ENCODE measurements at places on chromosomes 6 and 20.

DNA sequence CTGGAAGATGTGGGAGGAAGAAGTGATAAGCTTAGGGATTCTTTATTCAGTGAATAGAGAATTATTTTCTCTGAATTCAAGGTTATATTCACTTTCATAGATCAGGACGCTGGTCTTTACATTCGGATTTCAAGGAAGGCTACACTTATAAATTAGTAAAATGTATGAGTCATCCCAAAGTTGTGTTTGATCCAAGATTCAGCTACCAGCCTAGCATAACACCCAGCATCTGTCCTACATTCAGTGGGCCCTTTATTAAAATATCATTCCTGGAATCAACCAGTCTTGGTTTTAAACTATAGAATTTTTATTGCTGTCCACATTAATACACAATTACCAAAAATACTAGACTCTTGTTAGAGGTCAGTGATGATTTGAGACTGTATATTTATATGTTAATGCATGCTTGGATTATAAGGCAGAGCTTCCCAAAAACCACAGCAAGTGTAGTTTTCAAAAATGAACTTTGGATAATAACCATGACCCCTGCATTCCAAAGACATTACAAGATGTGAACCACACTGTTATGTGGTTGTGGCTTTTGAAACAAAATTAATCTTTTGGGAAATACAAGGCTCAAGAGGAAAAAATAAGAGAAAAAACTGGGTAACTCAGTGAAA lies 210.7 kb upstream of the CNR1 start:
- no peak overlapping the region for H3K4me3 ChIP-seq
- H3K36me3 ChIP-seq = no peaks in the 10 kb centered on the region
- H3K27me3 ChIP-seq = no peaks in the 10 kb centered on the region
- peaks cover 7% of the 10 kb centered on the region for H3K4me1 ChIP-seq
- no peak for DNase-seq

DNA sequence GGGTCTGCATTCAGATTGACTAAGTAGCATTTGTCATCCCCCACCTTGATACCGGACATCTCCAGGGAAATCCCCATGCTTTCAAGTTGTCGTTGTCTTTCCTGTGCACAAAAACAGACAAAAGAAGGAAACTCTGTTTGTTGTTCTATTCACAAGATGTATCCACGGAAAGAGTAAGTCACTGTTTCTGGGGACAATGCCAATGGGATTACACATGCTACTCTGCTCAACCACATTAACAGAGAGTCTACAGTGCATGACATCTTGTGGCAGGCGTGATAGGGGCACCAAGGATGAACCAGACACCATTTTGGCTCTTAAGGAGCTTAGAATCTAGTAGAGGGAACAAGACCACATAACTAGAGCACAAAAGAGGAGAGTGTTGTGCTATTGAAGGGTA lies 124.4 kb upstream of the NUP153 start:
- H3K4me3 ChIP-seq = no peak overlapping the region
- no peaks in the 10 kb centered on the region for H3K4me1 ChIP-seq
- H3K27ac ChIP-seq = no peak overlapping the region
- H3K27me3 ChIP-seq = no peaks in the 10 kb centered on the region
- peaks cover 6% of the 10 kb centered on the region for H3K36me3 ChIP-seq

- H3K4me3 ChIP-seq = no peak overlapping the region
- no peaks in the 10 kb centered on the region for H3K27me3 ChIP-seq
- H3K36me3 ChIP-seq = no peaks in the 10 kb centered on the region
- no peak overlapping the region for H3K27ac ChIP-seq
Measured at GRCh38 chr6:138004430-138005287, 102.6 kb downstream of the PERP start.

DNA sequence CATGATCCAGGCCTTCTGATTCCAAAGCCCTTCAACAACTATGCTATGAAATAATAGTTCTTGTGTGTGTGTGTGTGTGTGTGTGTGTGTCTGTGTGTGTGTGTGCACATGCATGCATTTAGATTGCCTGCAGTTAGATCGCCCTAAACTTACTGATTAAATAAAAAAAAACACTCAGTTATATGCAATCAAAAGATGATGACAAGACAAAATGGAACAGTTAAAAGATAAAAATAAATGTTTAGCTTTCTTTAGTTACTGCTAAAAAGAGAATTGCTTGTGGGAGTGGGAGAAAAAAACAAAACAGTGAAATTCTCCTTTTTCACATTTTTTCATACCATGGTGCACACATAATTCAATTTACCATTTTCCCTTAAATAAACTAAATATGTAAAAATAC lies 29.4 kb downstream of the MARCKS start:
- no peaks in the 10 kb centered on the region for H3K4me1 ChIP-seq
- no peaks in the 10 kb centered on the region for H3K27me3 ChIP-seq
- H3K27ac ChIP-seq = no peak overlapping the region
- no peak overlapping the region for H3K4me3 ChIP-seq
- no peak for DNase-seq

GRCh38 chr6:15957655-15958169 lies 171.2 kb upstream of the MYLIP start:
- no peaks in the 10 kb centered on the region for H3K4me1 ChIP-seq
- no peak for DNase-seq
- no peaks in the 10 kb centered on the region for H3K36me3 ChIP-seq
- H3K27me3 ChIP-seq = no peaks in the 10 kb centered on the region
- H3K27ac ChIP-seq = no peak overlapping the region

DNA sequence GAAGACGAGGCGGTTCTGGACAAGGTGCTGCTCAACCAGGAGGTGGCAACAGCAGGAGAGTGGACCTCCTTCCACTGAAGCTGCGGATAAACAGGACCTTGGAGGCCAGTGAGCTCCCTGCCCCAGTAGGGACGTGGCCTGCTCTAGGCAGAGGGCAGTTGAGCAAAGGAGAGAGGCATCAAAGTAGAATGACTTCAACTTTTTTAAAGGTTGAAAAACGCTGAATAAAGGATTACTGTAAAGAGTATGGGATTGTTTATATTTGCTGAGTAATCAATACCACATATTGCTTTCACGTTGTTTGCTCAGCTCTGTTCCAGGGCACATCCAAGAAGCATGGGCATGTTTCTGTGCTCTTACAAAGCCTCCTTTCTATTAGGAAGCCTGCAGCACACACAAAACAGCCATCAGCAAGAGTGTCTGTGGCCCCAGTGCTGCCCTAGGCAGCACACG lies 48.1 kb downstream of the ERMARD start:
- H3K4me3 ChIP-seq = no peak overlapping the region
- no peaks in the 10 kb centered on the region for H3K36me3 ChIP-seq
- H3K27me3 ChIP-seq = no peaks in the 10 kb centered on the region
- DNase-seq = no peak
- no peak overlapping the region for H3K27ac ChIP-seq

- no peaks in the 10 kb centered on the region for H3K4me1 ChIP-seq
- no peak for DNase-seq
- no peak overlapping the region for H3K27ac ChIP-seq
- no peak overlapping the region for H3K4me3 ChIP-seq
- no peaks in the 10 kb centered on the region for H3K27me3 ChIP-seq
Measured at GRCh38 chr20:33277471-33278441, 5.3 kb upstream of the BPIFB1 start.

DNA sequence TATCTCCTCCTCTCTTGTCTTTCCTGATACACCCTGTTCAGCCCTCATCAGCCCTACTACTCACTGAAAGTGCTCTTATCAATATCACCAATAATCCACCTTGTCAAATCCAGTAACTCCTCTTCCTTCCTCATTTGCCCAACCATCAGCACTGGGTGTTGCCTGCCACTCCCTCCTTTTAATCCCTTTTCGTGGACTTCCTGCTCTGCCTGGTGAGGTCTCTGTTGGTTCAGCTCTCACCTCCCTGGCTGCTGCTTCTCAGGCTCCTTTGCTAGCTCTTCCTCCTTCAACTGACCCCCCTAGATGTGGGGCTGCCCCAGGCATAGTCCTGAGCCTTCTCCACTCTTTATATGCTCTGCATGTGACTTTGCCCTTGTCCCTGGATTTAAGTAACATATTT lies 92.5 kb downstream of the PREP start:
- no peak for DNase-seq
- H3K36me3 ChIP-seq = peaks cover 5% of the 10 kb centered on the region

DNA sequence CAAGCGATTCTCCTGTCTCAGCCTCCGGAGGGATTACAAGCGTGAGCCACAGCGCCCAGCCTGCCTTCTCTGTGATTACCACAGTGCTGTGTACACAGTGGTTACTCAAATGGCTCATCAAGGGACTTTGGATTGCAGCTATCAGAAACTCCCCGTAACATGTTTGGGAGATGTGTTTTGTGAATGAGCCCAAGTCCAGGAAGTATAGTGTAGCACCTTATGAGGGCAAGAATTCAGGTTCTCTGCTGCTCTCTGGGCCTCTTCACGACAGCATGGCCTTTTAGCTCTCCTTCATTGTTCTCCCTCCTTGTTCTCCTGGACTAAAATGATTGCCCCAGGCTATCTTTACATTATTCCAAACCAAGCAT lies 34.1 kb upstream of the RPL7L1 start:
- no peaks in the 10 kb centered on the region for H3K4me1 ChIP-seq
- H3K36me3 ChIP-seq = no peaks in the 10 kb centered on the region
- H3K27ac ChIP-seq = no peak overlapping the region
- H3K27me3 ChIP-seq = no peaks in the 10 kb centered on the region
- DNase-seq = no peak

DNA sequence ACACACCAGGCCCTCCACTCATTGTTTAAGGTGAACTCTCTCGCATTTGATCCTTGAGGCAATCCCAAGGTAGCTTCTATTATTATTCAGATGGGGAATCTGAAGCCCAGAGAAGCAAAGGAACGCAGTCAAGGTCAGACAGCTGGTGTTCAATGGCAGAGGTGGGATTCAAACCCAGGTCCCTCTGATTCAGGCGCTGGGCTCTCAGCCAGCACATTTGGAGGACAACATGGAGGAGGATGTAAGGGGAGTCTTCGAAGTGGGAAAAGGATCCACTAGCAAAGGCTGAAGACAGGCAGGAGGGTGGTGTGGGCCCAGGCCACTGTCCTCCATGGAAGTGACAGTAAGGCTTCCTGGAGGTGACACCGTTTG lies 13.9 kb upstream of the TTPAL start:
- H3K4me1 ChIP-seq = no peaks in the 10 kb centered on the region
- no peak overlapping the region for H3K4me3 ChIP-seq
- no peak for DNase-seq
- H3K36me3 ChIP-seq = no peaks in the 10 kb centered on the region
- H3K27me3 ChIP-seq = no peaks in the 10 kb centered on the region
- H3K27ac ChIP-seq = no peak overlapping the region

DNA sequence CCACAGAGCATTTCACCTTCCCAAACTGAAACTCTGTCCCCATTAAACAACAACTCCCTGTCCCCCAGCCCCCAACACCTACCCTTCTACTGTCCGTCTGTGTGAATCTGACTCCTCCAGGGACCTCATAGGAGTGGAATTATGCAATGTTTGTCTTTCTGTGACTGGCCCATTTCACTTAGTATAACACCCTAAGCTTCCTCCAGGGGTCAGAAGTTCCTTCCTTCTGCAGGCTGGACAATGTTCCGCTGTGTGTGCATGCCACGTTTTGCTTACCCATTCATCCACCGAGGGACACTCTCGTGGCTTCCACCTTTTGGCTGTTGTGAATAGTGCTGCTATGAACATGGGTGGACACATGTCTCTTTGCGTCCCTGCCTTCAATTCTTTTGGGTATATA lies 37.6 kb upstream of the MPC1 start:
- no peak overlapping the region for H3K27ac ChIP-seq
- no peak overlapping the region for H3K4me3 ChIP-seq
- no peaks in the 10 kb centered on the region for H3K27me3 ChIP-seq
- peaks cover 5% of the 10 kb centered on the region for H3K36me3 ChIP-seq
- no peaks in the 10 kb centered on the region for H3K4me1 ChIP-seq
- DNase-seq = no peak

- DNase-seq = no peak
- H3K36me3 ChIP-seq = no peaks in the 10 kb centered on the region
- no peak overlapping the region for H3K4me3 ChIP-seq
Measured at GRCh38 chr6:158847786-158848185, 28.6 kb upstream of the EZR start.

DNA sequence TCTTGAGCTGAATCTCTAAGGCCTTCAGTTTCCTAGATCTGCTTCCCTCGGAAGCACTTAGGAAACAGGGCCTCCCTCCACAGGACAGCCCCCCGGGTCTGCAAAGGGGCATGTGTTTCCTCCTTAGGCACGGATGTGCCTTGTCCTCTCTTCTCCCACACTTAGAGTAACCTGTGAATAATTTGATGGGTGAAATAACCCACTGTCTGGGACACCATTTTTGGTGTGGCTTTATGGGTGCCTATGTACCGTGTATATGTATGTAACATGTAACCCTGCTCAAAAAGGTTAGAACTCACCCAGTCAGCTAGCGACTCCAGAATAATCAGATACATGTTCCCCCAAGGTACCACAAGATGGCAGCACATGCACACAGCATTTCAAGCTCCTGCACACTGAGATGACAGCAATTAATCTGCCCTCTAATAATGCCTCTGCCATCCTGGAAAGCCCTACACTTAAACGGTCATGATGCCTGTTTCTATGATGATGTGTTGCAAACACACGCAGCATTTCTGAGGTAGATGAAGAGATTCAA lies 212.0 kb upstream of the PROKR2 start:
- no peak overlapping the region for H3K4me3 ChIP-seq
- no peaks in the 10 kb centered on the region for H3K27me3 ChIP-seq
- no peak overlapping the region for H3K27ac ChIP-seq
- no peak for DNase-seq
- H3K36me3 ChIP-seq = no peaks in the 10 kb centered on the region
- no peaks in the 10 kb centered on the region for H3K4me1 ChIP-seq

GRCh38 chr6:75499640-75500039 lies 6.0 kb upstream of the FILIP1 start:
- H3K4me3 ChIP-seq = no peak overlapping the region
- no peak for DNase-seq
- no peaks in the 10 kb centered on the region for H3K27me3 ChIP-seq
- H3K36me3 ChIP-seq = no peaks in the 10 kb centered on the region

GRCh38 chr6:168648240-168649125 lies 207.5 kb downstream of the SMOC2 start:
- H3K27me3 ChIP-seq = no peaks in the 10 kb centered on the region
- no peaks in the 10 kb centered on the region for H3K4me1 ChIP-seq
- H3K27ac ChIP-seq = no peak overlapping the region
- H3K36me3 ChIP-seq = peaks cover 2% of the 10 kb centered on the region

- H3K27ac ChIP-seq = no peak overlapping the region
- H3K36me3 ChIP-seq = no peaks in the 10 kb centered on the region
- H3K4me1 ChIP-seq = no peaks in the 10 kb centered on the region
- no peak for DNase-seq
- no peak overlapping the region for H3K4me3 ChIP-seq
Measured at GRCh38 chr20:48717680-48718223, 110.0 kb downstream of the PREX1 start.

- no peaks in the 10 kb centered on the region for H3K27me3 ChIP-seq
- H3K4me1 ChIP-seq = no peaks in the 10 kb centered on the region
- H3K4me3 ChIP-seq = no peak overlapping the region
- DNase-seq = no peak
- no peaks in the 10 kb centered on the region for H3K36me3 ChIP-seq
Measured at GRCh38 chr20:53364646-53365045, 229.0 kb downstream of the ZNF217 start.

GRCh38 chr6:33198853-33199436 lies 1.5 kb downstream of the RXRB start:
- H3K4me3 ChIP-seq = no peak overlapping the region
- no peaks in the 10 kb centered on the region for H3K27me3 ChIP-seq
- peaks cover 8% of the 10 kb centered on the region for H3K36me3 ChIP-seq
- no peak for DNase-seq
- no peaks in the 10 kb centered on the region for H3K4me1 ChIP-seq

All from aorta (tissue), 5 donors.